ENCODE measurements at places on chromosomes 16 and 17. TPM values are rescaled to one million over a fixed set of nuclear protein-coding genes. Genes with fewer than 3 reads are reported as not detected.

OTOP3 gene
- 21.2 TPM for total RNA-seq

CLUH gene
- 129 TPM for total RNA-seq

ABR gene
- 248 TPM for total RNA-seq

DNA sequence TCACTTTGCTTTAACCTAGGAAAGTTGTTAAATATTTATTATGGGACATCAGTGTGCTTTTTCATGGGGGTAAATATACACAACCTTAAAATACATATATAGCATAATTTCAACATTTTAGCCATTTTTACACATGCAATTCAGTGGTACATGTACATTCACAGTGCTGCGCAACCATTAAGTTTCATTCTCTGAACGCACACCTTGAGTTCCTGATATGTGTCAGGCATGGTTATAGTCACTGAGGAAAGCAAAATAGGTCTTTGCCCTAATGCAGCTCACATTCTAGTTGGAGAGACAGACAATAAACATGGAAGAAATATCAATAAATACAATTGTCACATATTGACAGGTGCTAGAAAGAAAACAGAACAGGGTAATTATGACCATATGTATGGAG lies 12.8 kb upstream of the CNEP1R1 start:
- no peak for DNase-seq
- no peak overlapping the region for H3K4me3 ChIP-seq
- H3K27ac ChIP-seq = no peak overlapping the region

- peaks cover 39% of the 10 kb centered on the region for H3K27me3 ChIP-seq
- no peaks in the 10 kb centered on the region for H3K36me3 ChIP-seq
- H3K27ac ChIP-seq = no peak overlapping the region
- no peak overlapping the region for H3K4me3 ChIP-seq
- peaks cover 23% of the 10 kb centered on the region for H3K4me1 ChIP-seq
Measured at GRCh38 chr16:3088925-3089716, 10.0 kb downstream of the ZSCAN10 start.

DNA sequence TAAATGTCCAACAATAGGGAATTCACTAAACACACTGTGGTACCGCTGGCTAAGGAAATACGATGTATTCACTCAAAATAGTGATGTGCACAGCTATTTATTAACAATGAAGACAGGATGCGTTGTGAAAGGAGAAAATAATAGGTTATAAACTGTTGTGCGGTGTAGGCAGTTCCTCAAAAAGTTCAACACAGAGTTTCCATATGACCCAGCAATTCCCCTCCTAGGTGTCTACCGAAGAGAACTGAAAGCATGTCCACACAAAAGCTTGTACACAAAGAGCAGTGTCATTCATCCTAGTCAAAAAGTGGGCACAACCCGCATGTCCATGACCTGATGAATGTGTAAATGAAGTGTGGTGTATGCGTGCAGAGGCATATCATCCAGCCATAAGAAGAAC lies 1.2 kb upstream of the CES1 start:
- no peak overlapping the region for H3K27ac ChIP-seq
- H3K36me3 ChIP-seq = no peaks in the 10 kb centered on the region
- H3K4me3 ChIP-seq = no peak overlapping the region

GRCh38 chr17:41785859-41786226 lies 668 bp downstream of the JUP start:
- no peak for DNase-seq
- no peaks in the 10 kb centered on the region for H3K27me3 ChIP-seq
- H3K36me3 ChIP-seq = peaks cover 13% of the 10 kb centered on the region

- H3K4me3 ChIP-seq = peak overlapping the region; percentile 98
- DNase-seq = no peak
- H3K27me3 ChIP-seq = no peaks in the 10 kb centered on the region
- H3K36me3 ChIP-seq = peaks cover 49% of the 10 kb centered on the region
- H3K4me1 ChIP-seq = peaks cover 16% of the 10 kb centered on the region
Measured at GRCh38 chr16:68310437-68310773, 341 bp downstream of the SLC7A6OS start.

DNA sequence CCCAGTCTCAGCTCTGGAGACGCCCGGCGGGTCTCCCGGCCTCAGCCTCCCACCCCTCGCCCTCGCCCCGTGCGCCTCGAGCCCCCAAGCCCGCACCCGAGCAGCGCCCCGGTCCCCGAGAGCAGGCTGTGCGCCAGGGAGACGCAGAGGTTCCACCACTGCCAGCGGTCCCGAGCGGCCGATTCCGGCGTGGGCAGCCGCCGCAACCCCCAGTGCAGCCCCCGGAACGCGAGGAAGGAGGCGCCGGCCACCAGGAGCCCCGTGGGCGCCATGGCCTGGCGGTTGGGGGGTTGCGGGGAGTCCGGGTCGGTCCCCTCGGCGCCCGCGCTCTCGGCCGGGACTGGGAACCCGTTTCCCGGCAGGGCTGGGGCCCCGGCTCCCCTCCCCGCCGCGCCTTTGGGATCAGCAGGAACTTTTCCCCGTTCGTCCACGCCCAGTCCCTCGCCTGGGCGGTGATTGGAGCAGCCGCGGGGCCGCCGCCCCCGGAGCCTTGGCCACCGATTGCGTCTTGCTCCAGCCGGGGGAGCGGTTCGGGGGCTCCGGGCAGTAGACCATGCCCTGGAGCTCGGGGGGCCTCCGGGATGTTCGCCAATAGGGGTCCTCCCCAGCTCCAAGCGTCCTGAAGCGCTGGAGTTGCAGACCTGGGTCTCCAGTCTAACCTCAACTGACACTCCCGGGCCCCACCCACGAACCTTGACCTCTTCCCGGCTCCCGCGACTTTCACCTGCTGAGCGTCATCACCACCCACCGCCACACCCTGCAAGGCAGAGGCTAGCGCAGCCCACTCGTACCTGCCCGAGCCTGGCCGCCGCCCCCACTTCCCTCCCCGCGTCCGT lies at the start of gene TLCD2:
Gene TLCD2, minus strand, starts transcription at position 407 of the 836 bp plus-strand sequence. Its CDS starts 135 bp downstream, at position 272.
- no peak for DNase-seq
- H3K36me3 ChIP-seq = peaks cover 8% of the 10 kb centered on the region
- H3K4me3 ChIP-seq = peak within 1 kb of the TSS; percentile 93
- peak within 1 kb of the TSS; percentile 84 for H3K27ac ChIP-seq
- H3K4me1 ChIP-seq = peaks cover 60% of the 10 kb centered on the region
- H3K27me3 ChIP-seq = no peaks in the 10 kb centered on the region

DNA sequence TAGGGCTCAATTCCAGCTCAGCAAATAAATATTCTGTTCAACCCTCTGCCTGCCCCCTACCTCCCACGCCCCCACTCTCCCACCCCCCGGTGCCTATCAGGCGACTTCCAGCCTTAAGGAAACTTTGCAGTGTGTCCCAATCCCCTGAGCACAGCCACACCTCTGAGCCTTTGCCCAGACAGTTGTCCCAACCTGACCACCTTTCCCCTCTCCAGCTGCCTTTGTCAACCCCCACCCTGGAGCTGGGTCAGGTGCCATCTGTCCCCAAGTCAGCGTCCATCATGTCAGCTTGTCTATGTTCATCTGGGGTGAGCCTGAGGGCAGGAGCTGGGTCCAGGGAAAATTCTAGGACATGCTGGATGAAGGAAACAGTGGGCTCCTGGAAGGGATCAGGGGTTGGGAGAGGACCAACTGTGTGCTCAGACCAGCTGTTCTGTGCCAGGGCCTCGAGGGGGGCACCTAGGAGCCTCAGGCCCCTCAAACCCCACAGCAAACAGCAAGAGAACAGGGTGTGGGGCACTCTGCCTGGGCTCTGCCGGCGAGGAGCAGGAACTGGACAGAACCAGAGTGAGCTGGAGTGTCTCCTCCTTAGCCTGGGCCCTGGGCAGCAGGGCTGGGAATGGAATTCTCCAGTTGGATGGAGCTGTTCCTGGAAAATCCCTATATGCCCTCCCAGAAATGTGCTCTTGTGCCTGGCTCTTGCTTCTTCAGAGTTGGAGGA lies 17.8 kb downstream of the CDH16 start:
- peaks cover 100% of the 10 kb centered on the region for H3K4me1 ChIP-seq
- no peaks in the 10 kb centered on the region for H3K27me3 ChIP-seq
- no peak for DNase-seq
- H3K27ac ChIP-seq = peak overlapping the region; percentile 80

DNA sequence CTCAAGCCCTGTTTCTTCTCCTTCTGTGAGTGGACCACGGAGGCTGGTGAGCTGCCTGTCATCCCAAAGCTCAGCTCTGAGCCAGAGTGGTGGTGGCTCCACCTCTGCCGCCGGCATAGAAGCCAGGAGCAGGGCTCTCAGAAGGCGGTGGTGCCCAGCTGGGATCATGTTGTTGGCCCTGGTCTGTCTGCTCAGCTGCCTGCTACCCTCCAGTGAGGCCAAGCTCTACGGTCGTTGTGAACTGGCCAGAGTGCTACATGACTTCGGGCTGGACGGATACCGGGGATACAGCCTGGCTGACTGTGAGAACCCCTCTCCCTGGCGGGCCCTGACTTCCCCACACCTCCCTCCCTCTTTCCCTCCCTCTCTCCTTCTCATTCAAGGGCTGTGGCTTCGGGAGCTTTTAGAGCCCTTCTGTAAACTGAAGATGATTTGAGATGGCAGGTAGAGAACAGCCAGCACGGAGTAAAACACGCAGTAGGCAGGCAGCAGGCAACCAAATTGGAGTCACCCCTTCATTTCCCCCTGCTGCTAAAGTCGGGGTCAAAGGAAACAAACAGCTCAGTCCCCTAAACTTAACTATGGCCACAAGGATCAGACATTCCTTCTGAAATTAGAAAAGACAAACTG lies 3.9 kb downstream of the SPACA3 start:
- no peaks in the 10 kb centered on the region for H3K36me3 ChIP-seq
- H3K27me3 ChIP-seq = no peaks in the 10 kb centered on the region
- no peak for DNase-seq
- H3K27ac ChIP-seq = no peak overlapping the region
- no peak overlapping the region for H3K4me3 ChIP-seq

DNA sequence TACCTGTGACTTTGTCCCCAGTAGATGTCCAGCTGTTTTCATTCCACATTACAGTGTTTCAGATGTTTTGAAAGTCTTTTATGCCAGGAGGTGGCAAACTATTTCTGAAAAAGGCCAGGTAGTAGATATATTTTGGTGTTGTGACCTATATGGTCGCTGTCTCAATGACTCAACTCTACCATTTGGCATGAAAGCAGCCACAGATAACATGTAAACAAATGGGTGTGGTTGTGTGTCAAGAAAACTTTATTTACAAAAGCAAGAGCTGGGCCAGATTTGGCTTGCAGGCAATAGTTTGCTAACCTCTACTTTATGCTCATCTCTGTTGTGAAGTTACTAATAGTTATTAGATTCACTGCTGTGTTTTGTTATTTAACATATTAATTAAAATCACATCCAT lies 728.7 kb upstream of the EEF2KMT start:
- no peak for DNase-seq
- no peaks in the 10 kb centered on the region for H3K4me1 ChIP-seq
- no peaks in the 10 kb centered on the region for H3K36me3 ChIP-seq

DNA sequence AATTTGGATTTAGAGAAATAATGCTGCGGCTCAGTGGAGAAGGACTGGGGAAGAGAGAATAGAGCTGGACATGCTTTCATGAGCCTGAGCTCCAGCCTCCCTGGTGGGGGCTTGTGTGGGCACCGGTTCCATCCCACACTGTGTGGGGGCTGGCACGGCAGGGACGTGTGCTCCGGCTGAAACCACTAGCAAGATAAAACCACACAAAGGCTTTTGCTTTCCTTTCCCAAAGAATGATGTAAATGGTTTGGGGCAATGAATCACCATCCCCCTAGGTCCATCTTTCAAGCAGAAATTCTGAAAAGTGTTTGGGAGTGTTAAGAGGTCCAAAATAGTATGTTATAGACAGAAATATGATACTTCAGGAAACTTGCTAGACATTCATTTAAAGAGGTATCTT lies 77.0 kb downstream of the CDH11 start:
- H3K36me3 ChIP-seq = no peaks in the 10 kb centered on the region
- H3K4me1 ChIP-seq = no peaks in the 10 kb centered on the region
- H3K27me3 ChIP-seq = no peaks in the 10 kb centered on the region
- no peak overlapping the region for H3K27ac ChIP-seq
- H3K4me3 ChIP-seq = no peak overlapping the region

DNA sequence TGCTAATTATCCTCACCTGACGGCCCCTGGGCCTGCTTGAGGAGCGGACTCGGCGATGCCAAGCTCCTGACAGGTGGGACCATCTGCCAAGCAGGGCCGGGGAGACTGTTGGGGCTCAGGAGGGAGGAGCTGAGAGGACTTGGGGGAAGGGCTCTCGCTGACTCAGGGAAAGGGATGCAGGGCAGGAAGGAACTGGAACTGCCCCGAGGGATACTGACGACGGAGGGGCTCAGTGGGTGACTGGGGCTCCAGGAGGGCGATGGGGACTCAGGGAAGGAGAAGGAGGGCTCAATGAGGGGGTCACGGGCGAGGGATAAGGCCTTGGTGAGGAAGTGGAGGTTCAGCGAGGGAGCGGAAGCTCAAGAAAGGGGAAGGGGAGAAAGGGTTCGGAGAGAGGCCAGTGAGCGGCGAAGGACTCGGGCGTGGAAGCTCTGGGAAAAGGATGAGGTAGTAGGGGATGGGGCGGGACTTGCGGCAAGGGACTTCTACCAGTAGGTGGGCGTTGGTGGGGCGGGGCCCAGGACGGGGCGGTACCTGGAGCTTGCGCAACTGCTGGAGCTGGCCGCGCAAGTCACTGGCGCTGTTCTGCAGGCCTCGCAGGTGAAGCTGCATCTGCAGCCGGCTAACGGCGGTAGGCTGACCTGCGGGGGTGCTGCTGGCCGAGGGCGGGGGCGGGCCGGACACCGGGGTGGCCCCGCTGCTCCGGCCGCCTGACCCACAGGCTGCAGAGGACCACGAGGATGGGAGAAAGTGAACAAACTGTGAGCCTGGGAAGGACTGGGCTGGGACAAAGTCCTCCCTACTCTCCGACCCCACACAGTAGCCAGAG lies 46.5 kb downstream of the SRCIN1 start:
- peak overlapping the region; percentile 87 for H3K27ac ChIP-seq
- H3K4me3 ChIP-seq = peak overlapping the region; percentile 70
- H3K36me3 ChIP-seq = no peaks in the 10 kb centered on the region
- peaks cover 71% of the 10 kb centered on the region for H3K27me3 ChIP-seq

GRCh38 chr16:52372313-52372712 lies 174.6 kb downstream of the TOX3 start:
- H3K4me3 ChIP-seq = no peak overlapping the region
- H3K4me1 ChIP-seq = no peaks in the 10 kb centered on the region
- H3K27ac ChIP-seq = no peak overlapping the region
- no peaks in the 10 kb centered on the region for H3K27me3 ChIP-seq
- no peak for DNase-seq

Measured in esophagus squamous epithelium (tissue), 5 donors.